ENCODE measurements at places on chromosomes 5 and 9. TPM values are rescaled to one million over a fixed set of nuclear protein-coding genes. Genes with fewer than 3 reads are reported as not detected.

GRCh38 chr5:20470997-20471396 lies 483.0 kb upstream of the CDH18 start:
- no peak for DNase-seq

The PRELID2 gene
- 14.7 TPM for total RNA-seq

- no peak for DNase-seq
These were observed 13.1 kb upstream of the IFNA14 start for GRCh38 chr9:21252721-21253547.

The ENTPD8 gene
- not detected for total RNA-seq

DNA sequence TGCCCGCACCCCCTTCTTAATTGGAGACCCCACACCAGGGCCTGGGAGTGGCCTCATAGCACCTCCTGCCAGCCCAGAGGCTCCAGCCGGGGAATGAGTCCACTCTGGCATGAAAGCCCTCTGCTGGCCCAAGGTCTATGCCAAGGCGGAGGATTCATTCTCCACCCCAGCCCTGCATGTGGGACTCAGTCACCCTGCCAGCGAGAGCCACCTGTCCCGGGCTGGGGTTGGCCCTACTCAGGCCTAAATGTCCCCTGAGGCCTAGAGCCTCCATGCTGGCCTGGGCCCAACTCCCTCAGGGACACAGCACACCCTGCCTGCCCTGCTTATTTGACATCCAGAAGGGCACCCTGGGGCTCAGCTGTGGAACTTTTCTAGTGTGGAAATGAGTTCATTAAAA lies 1.0 kb upstream of the RAPGEF1 start:
- no peak for DNase-seq

DNA sequence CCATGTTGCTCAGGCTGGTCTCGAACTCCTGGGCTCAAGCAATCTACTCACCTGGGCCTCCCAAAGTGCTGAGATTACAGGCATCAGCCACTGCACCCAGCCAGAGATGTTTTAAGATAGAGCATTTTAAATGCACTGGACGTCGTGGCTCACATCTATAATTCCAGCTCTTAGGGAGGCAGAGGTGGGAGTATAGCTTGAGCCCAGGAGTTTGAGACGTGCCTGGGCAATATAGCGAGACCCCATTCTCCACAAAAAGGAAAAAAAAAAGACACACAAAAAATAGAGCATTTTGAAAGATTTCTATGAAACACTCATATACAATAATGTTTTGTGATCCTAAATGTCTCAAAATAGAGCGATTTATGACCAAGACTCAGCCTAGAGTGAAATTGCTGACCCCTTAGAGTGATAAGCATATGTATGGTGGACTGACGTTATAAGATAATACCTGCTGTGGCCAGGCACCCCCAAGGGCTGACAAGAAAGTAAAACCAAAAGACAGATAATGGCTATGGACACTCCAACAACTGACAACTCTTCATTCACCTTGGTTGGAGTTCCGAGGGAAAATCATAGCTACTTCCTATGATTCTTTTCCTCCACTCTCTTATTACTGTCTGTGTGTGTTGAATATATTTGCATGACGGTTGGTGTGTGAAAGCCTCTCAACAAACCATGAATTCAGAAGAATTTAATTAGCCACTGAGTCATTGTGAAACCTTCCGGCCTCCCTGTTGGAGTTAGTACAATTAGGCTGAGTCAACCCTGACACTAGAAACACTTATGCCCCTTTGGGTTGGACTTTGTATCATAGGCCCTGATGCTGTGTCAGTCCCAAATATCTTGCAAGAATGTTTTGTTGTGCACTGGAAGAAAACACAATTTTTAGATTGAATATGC lies 526.5 kb upstream of the NUDT12 start:
- DNase-seq = no peak

DNA sequence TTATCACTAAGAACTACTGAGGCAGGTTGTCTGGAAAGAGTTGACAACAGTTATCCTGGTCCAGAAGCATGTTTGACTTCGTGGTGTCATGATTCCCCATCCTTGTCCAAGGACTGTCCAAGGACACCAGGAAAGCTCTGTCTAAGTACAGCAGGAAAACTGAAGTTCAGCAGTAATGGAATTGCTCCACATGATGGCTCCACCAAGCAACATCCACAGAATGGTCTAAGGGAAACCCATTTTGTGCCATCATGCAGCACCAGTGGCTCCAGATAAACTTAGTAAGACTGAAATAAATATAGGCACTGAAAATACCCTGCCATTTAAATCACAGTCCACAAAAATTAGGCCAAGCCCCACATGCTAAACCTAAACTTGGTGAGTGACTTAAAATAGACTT lies 192.8 kb downstream of the CDH18 start:
- no peak for DNase-seq

The LRRC70 gene
- 4.5 TPM for total RNA-seq

The OR1J2 gene
- 0.68 TPM for total RNA-seq

GRCh38 chr9:826500-827280 lies 14.8 kb upstream of the DMRT1 start:
- no peak for DNase-seq

DNA sequence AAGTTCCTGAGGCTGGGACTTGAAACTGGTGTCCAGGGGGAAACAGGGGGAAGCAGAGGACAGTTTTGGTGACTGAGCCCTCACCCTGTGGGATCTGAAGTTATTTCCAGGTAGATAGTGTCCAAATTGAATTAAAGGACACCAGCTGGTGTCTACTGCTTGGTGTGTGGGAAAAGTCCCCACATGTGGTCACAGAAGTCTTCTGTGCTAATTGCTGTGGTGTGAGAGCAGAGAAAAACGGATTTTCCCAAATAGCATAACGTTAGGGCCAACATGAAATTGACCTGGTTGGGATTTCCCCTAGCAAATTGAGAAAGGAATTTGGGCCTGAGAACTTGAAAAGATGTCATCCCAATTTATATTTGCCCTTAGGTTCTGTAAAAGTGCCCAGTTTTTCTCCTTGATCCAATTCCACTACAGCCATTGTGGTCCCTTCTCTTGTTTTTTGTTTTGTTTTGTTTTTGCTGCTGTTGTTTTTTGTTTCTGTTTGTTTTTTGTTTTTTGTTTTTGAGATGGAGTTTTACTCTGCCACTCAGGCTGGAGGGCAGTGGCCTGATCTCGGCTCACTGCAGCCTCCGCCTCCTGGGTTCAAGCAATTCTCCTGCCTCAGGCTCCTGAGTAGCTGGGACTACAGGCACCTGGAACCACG lies 5.6 kb upstream of the STARD4 start:
- DNase-seq = no peak

DNA sequence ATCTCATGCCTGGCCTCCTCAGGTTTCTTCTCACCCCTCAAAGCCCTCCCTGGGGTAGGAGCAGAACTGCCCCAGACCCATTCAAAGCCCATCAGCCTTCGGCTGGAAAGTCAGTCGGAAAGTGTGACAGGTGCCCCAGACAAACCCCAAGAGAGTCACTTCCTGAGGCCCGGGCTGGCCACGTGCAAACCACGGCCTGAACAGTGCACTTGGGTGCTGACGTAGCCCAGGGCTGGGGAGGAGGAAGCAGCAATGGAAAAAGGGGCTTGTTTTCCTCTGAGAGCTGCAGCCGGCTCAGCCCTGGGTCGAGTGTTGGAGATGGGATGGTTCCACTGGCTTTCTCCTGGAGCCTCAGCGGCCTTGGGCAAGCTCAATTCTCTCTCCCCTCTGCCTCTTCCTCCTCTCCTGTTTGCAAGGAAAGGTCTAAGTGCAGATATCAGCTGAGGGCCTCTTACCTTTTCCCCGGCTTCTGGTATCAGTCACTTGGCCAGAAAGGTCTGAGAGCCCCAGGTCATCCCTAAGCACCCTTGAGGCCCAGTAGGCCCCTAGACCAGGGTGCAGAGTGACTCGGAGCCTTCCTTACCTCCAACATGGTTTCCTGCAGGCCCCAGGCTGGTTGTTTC lies 5.9 kb upstream of the EGR1 start:
- no peak for DNase-seq

DNA sequence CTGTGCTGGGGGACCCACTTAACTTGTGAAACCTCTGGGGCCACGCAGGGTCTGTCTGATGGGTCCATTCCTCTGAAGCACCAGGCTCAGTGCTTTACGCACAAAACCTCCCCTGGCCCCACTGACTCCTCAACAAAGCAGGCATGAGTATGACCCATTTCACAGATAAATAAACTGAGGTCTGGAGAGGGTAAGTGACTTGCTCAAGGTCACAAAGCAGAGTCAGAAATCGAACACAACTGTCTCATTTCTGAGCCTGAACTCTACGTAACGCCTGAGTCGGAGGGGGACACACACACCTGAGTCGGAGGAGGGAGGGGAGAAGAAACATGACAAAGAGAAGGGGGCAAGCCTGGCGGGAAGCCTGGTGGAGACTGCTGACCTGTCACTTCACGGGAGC lies 48.0 kb upstream of the RAPGEF1 start:
- DNase-seq = no peak

DNA sequence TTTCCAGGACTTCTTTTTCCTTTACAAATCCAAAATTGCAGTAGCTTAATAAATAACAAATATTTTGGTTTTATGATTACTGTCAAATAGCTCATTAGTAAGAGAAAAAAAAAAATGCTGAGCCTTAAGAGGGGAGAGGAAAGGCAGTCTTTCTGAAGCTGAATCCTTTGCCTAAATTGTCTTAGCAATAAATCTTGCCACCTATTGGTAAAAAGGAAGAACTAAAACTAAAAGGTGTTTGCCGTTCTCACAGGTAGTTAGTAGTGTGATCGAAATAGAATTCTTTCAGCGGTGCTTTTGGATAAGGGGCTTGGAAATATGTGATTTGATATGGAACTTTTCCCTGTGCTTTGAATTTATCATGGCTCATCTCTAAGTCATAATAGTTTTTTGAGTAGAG lies 31.2 kb downstream of the PIK3R1 start:
- no peak for DNase-seq

DNA sequence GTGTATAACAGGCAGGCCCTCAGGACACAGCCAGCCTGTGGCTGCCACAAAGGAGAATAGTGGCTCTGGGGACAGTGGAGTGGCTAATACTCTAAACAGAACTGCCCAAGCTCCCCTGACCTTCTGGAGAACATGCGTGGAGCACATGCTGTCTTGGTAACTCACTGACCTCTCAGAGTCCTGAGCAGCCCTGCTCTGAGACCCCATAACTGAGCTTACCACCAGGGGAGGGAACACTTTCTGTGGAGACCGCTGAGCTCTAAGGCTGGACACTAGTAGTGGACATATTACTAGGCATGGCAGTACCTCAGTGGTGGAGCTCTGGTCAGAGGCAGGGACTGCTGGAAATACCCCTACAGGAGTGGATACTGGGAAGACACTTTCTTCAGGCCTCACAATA lies 60.2 kb upstream of the SPTLC1 start:
- no peak for DNase-seq
